Erythroblast (primary cell): ENCODE measurements at places on chromosomes 6 and 20.

GRCh38 chr6:26468829-26469228 lies 11.1 kb downstream of the BTN2A1 start:
- no peak for DNase-seq

GRCh38 chr6:165206798-165207197 lies 102.6 kb downstream of the C6orf118 start:
- no peak for DNase-seq

DNA sequence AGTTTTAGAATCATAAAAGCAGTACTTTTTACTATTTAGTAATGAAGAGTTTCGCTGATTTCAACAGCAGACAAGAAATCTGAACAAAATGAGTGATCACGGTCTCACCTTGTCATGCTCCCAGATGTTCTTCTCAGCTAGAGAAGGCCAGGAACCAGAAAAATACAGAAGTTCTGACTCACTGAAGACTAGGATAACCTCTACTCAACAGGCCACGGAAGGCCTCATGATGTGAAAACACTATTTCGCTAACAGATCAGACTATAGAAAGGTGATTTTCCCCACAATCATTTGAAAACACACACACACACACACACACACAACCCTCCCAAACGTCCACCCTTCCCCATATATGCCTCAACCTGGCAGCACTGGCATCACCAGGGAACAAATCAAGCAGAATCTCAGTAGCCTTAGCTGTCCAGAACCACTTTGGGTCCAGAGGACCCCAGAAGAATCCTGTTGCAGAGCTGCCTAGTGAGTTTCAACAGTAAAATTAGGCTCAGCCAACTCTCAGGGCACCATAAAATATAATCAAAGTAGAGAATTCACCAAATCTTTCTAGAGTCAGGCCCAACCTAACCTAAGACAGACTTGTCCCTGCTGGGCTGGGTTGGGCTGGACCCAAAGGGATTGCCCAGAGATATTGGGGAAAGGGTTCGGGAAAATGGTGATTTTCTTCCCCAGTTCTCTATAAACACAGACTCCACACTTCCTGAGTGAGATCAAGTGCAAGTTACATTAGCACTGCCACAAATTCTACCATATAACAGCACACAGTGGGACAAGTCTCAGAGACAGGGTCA lies 7.9 kb downstream of the EXOC2 start:
- DNase-seq = no peak

DNA sequence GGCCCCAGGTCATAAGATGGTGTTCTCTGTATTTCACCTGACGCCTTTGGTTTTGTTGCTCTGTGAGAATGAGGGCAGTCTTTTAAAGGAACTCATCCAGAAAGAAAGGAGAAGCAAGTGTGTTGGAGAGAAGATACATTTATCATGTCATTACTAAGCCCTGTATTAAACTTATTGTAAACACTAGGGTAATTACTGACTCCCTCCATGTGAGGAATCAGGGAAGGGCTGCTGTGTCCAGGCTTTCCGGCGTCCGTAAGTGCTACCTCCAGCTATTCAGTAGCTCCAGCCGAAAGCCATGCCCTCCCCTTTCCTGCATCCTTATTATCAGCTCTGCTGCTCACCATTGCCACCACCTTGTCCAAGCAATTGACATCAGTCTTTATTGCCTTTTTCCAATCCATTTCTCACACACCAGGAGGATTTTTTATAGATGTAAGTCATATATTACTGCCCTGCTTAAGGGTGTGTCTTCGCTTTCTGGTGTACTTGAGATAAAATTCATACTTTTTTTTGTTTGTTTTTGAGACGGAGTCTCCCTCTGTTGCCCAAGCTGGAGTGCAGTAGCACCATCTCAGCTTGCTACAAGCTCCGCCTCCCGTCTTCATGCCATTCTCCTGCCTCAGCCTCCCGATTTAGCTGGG lies 94.7 kb downstream of the RPP40 start:
- peak; percentile 76 for DNase-seq

- no peak for DNase-seq
Measured at GRCh38 chr6:147530132-147531060, 21.9 kb downstream of the SAMD5 start.
